ENCODE measurements at places on chromosomes 1 and 21.

DNA sequence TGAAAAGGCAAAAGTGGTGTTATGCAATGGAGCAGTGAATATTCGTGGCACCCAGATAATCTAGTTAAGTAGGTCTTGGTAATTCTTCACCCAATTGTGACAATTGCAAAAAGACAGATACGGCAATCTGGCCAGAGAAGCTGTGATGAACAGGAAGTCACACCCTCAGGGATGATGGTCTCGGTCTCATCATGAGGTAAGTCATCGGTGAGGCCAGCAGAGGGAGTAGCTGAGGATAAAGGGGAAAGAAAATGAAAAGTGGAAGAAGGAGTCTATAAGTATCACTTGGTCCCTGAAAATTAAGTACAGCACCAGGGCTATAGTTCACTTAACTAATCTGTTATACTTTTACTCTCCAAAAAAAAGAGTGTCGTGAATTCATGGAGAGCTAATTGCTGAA lies 258.8 kb upstream of the NCAM2 start:
- no peak for DNase-seq

DNA sequence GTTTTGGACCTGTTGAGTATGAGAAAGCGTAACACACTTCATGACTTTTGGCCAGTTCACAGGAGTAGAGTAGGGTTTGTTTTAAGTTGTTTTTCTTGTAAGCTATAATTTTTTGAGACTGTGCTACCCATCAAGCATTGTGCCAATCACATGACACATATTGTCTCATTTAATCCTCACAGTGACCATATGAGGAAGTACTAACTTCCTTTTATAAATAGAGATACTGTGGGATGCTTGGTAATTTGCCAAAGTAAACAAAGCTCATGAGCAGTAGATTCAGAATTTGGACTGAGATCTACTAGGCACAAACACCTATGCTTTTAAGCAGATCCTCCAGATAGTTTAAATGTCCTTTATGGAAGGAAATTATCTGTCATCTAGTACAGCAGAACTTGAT lies 178.3 kb downstream of the CACNA1E start:
- no peak for DNase-seq

DNA sequence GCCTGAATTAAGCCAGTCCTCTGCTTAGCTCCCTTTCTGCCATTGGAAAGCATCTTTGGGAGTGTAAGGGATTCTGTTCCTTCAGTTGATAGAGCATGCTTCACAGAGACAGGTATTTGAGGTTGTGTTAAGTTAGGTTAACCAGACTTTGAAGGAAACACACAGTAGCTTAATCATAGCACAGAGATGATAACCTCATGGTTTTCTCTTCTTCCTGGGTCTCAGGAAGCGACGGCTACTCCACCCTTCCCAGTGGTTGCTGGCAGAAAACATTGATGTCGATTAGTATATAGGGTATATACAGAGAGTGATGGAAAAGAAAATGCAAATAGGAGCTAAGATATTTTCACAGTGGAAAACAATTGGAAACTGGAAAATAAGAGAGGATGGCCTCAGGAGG lies 42.0 kb downstream of the S1PR1 start:
- DNase-seq: no peak

DNA sequence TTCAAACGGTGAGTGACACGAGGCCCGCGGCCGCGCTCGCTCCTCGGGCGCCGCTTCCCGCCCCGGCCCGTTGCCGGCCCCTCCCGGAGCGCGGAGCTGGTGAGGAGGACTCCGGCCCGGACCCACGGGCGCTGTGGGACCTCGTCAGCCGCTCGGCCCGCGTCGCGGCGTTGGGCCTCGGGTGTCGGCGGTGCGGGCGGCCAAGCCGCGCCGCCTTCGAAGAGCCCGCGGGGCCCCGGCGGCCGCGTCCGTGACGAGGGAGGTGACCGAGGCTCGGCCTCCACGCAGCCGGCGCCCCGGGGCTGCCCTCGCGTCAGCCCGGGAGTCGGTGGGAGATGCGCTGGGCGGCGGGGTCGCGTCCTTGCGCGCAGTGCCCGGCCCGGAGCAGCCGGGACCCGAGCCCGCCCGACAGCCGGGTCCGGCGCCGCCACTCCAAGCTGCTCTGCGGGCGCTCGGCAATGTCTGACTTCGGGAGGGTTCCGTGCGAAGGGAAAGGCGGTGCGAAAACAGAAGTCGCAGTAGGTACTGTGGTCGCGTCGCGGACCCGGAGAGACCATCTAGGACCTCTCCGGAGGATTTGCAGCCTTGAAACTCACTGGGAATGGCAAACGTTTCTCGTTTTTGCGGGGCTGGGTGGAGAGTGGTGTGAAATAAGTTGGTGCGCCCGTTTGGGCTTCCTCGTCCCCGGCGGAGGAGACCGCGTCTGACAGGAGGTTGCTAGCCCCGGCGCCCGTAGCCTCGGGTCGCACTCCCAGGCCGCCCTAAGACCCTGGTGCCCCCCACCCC lies 829 bp downstream of the SPEN start:
- peak; percentile 51 for DNase-seq

- no peak for DNase-seq
These were observed 105.9 kb upstream of the POU3F1 start for GRCh38 chr1:38152351-38153065.

- no peak for DNase-seq
These were observed 83.4 kb downstream of the ADSS2 start for GRCh38 chr1:244368279-244368678.

GRCh38 chr1:228291906-228292608 lies 84.2 kb downstream of the OBSCN start:
- peak; percentile 42 for DNase-seq

GRCh38 chr21:17461014-17461413 lies 51.8 kb upstream of the CXADR start:
- no peak for DNase-seq

GRCh38 chr21:29378832-29379231 lies 80.1 kb downstream of the BACH1 start:
- DNase-seq: no peak

DNA sequence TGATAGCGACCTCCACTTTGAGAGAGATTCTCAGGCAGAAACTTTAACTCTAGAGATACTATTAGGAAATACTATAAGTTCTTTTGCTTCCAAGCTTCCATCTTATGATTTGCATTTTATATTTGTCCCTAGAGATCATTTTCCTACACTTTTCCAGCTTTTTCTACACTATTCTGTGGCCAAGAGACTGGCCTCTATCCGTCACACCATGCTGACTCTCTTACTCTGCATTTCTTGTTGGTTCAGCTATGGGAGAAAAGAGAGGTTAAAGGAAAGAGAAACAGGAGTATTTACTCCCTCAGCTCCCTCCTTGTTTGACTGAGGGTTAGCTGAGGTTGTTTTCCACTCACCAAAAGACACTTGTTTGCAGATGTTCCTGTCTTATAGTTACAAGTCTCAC lies 665.6 kb upstream of the CXADR start:
- no peak for DNase-seq

DNA sequence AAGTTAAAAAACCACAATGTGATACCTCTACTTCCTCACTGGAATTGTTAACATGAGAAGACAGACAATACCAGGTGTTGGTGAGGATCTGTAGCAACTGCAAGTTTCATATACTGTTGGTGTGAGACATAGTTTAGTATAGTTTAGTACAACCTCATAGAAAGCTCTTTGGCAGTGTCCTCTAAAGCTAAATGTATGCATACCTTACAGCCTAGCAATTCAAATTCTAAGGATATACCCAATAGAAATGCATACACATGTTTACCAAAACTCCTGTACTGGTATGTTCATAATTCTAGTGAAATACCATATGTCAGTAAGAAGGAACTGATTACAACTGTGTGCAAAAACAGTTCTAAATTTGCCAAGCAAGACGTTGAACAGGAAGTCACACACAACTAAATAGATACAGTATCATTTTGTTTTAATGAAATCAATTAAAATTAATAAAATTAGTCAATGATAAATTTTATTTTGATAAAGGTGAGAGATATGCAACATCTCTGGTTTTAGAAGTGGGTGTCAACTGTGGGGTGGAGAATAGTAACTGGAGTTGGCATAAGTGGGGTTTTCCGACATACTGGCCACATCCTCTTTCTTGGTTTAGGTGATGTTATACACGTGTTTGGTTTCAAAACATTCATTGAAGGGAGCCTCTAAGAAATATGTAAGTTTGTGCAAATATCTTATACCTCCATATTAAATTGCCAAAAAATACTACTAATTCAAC lies 450.7 kb downstream of the PTPRC start:
- no peak for DNase-seq

DNA sequence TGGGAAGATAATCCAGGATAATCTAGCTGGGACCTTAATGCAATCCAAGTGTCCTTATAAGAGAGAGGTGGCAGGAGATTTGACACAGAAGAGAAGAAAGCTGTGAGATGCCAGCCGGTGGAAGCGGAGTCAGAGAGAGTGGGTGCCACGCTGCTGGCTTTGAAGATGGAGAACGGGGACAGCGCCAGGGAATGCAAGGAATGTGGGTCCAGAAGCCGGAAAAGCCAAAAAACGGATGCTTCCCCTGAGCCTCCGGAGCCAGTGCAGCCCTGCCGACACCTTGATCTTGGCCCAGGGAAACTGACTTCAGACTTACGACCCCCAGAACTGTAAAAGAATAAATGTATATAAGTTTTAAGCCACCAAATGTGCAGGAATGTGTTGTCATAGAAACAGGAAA lies 152.6 kb downstream of the ZNF281 start:
- no peak for DNase-seq

DNA sequence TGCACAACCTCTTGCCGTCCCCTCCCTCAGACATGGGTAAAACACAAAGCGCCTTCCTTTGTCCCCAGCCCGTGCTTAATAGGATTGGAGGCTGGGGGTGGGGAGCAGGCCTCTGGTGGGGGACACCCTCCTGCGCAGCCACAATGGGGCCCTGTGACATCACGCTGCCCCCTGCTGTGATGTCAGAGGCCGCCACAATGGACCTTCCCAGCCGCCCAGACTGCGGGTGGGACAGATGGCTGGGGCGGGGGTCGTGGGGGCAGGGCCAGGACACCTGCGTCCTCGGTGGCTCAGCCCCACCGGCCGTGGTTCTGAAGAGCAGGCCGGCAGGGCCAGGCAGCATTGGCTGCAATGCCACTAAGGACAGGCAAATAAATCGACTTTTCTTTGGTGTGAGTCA lies 39.9 kb downstream of the EPHA2 start:
- DNase-seq: no peak

GRCh38 chr21:40282912-40283886 lies 416.0 kb downstream of the PCP4 start:
- no peak for DNase-seq

DNA sequence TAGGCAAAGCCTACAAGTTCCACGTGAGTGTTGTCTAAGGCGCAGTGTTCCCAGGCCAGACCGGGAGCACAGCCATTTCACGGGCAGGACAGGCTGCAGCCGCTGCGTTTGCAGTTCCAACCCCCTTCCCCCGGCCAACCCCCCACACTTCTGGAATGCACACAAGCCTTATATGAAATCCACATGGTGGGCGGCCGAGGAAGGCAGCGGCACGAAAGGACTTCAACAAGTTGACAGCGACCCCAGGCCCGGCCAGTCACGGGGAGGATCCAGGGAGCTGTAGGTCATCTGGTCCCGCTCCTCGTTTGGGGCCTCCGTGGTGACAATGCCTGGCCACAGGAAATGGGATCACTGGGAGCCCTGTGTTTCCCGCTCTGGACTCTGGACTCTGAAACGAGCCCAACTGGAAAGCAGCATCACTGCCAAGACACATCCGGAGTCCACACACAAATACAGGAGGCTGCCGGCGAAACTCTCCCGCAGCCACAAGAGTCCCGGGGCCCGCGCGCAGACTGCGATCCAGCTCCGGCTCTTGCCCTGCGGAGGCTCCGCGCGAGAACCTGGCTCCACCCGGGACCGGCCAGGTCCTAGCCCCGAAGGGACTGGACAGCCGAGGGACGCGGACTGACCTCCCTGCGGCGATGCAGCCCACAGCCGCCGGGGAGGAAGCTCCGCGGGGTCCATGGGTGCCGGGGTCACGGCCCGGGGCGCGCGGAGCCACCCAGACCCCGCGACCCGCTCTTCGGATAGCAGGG lies 794 bp downstream of the NID1 start:
- peak; percentile 54 for DNase-seq

- DNase-seq: no peak
These were observed 1.6 kb upstream of the AJAP1 start for GRCh38 chr1:4652631-4653327.

DNA sequence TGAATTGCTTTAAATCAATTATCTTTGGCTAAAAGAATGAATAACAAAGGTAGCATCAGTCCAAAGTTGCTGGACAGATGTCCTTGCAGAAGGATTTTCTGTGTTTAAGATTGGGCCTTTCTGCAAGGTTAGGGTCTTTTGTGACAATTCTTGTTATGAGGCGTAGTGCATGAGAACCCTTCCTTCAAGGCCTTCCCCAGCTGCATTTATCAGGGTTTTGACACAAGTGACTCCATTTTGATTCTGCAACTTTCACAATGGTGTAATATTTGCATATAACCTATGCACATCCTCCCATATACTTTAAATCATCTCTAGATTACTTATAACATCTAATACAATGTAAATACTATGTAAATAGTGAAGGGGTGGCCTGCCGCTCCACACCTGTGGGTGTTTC lies 1.1 kb upstream of the SETD4 start:
- no peak for DNase-seq

All from Peyer's patch (tissue), 4 donors.